Stimulated activated CD8-positive, alpha-beta memory T cell treated with anti-CD3 and anti-CD28 coated beads, Interleukin-4, amount 100 ng/mL, for 4 hours (primary cell): ENCODE measurements at places on chromosomes 1 and 21.

- no peak for DNase-seq
Measured at GRCh38 chr1:61605607-61606321, 119.2 kb downstream of the TM2D1 start.

DNA sequence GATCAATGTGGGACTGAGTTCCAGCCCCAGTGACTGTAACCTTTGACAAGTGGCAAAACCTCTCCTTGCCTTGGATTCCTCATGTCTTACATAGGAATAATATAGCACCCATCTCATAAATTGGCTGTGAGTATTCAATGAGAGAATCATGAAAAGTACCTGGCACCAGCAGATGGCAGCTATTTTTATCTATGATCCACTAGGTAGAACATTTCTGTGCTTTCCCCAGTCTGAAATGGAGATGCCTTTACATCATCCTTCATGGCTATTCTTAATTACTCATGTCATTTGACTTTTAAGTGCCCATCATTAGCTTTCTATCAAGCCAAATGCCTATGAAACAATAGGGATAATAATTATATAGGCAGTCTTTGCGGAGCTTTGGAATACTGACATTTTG lies 130.1 kb downstream of the TGFB2 start:
- DNase-seq, result no peak

- no peak for DNase-seq
Measured at GRCh38 chr1:178964469-178965330, 61.0 kb upstream of the FAM20B start.

DNA sequence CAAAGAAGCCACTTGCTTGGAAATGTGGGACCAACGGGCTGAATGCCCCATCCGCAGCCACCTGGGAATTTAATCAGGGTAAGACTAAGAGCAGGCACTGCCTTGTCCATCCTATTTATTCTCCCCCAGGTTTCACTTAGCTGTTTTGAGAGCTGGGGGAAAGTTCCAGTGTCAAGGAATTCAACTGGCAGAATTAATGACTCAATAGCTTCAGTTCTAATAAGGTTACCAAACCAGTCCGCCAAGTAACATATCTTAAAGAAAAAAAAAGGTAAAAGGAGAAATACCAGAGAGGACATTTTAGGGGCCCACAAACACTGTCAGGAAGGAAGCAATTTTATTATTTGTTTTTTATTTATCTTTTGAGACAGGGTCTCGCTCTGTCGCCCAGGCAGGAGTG lies 157.6 kb upstream of the SOD1 start:
- DNase-seq, result no peak
